ENCODE measurements at places on chromosomes 3 and 15.

DNA sequence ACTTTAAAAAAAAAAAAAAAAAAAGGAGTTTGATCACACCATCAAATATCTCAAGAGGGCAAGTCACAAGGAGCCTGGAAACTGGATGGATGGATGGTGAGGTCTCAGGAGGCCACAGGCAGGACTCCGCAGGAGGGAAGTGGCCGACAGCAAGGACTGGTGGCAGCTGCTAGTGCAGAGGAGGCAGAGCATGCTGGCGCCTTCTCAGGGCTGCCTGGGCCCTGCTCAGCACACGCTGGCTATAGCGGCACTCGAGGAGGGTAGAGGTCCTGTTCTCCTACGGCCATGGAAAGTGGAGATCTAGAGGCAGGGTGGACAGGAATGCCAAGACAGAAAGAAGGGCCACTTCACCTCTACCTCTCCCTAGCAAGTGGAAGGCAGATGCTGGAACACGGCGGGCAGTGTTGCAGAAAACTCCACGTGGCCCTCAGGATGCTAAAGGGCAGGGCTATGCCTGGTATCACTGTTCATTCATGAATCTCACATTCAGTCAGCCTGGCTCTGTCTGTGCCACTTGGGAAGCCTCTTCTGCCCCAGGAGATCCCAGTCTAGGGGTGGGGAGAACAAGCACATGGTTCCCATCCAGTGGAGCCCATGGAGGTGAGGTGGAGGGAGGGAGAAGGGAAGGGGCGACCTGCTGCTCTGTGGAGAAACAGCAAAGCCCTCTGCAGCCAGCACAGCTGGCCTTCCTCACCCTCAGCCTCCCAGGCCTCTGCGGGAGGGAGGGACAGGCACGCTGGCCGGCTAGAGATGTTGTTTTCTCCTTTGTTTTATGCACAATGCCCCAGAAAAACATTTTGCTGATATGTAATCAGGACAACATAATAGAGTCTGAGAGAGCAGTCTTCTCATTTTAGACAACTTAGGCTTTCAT lies 71.0 kb downstream of the OXNAD1 start:
- no peak for DNase-seq

- DNase-seq: no peak
Observed at GRCh38 chr3:68033867-68034266, 379.5 kb upstream of the SUCLG2 start.

- no peak for DNase-seq
Observed at GRCh38 chr3:4290272-4290893, 12.8 kb upstream of the SETMAR start.

DNA sequence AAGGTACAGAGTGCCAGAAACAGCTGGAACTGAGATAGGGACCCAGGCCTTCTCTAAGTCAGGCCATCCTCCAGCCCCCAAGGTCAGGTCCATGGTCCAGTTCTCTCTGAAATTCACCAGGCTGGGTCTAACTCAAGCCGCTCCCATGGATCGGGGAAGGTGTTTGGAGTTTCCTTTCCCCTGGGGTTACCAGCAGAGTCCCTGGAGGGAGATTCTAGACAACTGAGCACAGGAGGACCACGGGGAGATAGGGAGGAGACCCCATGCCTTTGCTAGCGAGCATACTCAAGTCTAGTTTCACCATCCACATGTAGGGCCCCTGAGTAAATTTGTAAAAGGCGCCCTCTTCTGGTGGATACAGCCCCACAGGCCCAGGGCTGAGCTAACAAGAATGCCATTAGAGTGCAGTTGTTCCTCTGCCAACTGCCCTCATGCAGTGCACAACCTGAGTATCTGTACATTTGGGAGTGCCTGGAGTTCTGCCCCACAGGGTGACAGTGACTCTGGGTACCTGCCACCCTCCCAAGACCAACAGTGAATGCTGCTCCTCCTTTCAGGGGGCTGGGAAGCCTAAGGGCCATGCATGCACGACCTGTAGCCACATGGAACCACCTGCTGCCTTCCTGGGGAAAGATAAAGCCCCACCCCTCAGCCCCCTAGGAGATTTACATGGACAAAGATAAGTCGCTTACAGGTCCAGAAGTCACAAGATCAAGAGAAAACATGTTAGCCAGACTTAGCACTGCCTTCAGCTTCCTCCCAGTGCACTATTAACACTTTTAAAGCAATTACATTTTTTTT lies 89.0 kb downstream of the IQSEC1 start:
- peak; percentile 26 for DNase-seq

GRCh38 chr3:65251375-65251774 lies 563.6 kb upstream of the ADAMTS9 start:
- DNase-seq: no peak

DNA sequence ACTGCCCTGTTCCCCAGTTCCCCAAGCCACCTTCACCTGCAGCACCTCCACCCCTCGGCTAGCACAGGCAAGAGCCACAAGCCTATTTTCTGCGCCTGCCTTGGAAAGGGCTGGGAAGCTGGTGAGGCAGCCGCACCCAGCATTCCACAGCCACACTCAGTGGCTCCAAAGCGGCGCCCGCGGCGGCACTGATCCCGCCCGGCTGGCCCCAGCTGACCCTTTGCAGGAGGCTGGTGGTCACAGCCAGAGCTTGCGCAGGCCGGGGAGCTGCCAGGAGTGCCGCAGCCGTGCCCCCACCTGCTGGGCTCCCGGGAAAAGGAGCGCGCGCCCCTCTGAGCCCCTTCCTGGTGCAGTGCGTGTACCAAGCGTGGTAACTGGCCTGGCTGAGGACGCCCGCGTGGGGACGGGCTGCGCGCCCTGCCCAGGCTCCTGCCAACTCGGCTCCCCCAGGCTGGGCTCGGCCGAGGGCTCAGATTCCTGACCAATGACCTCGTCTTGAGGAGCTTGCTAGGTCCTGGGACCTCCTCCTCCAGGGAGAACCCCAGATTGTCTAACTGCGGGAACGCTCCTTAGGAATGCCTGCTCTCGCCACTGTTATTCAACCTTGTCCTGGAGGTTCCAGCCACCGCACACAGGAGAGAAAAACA lies 13.3 kb downstream of the GRAMD2A start:
- DNase-seq: no peak

- no peak for DNase-seq
Observed at GRCh38 chr15:98914626-98915025, 93.0 kb downstream of the PGPEP1L start.

DNA sequence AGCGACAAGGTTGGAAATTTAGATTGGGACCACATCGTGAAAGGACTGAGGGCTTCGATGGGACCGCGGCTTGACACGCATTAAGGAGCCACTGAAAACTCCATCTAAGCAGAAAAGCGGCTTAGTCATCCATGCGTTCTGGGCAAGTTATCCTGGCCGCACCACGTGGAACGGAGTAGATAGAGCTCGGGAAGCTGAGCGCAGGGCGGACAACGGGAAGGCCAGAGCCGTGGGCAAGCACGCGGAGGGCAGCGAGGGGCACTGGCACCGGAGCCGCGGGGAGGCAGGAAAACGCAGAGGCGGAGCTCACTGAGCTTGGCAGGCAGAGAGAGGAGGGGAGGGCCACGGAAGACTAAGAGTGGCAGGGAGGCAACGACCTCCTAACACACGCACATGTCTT lies 61.3 kb upstream of the VGLL4 start:
- DNase-seq: no peak

- no peak for DNase-seq
Observed at GRCh38 chr15:28944696-28945300, 59.0 kb downstream of the APBA2 start.

DNA sequence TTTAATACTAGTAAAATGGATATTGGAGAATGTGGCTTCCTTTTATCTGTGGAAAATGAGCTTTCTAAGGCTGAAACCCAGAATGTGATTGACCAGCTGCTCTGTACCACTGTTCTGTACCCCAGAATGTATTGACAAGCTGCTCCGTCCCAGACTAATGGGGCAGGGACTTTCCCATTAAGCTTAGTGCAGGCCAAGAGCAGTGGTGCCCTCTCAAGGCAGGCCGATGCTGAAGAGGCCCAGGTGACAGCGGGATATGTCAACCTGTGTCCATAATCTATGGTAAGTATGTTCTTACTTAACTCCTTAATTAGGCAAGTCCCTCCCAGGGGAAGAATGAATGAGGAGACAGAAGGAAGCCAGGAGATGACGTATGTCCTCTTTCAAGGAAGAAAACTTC lies 31.1 kb downstream of the SGO1 start:
- DNase-seq: no peak

DNA sequence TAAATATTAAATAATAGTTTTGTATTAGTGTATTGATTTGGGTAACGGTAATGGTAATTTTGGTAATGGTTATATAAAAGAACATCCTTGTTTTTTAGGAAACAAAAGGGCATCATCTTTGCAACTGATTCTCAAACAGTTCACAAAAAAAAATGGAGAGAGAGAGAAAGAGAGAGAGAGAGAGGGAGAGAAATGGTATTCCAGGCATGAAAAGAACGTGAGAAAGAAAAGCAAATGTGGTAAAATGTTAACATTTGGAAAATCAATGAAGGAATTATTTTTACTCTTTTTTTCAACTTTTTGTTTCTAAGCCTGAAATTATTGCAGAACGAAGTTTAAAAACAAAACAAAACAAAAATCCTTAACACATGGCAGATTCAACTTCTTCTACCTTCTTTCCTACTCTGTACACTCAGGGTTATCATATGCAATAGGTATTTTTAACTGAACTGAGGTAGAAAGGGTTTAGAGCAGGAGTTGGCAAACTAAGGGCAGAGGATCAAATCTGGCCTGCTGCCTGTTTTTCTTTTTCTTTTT lies 2.2 kb upstream of the GLB1 start:
- DNase-seq: no peak

- no peak for DNase-seq
Observed at GRCh38 chr3:80439490-80439889, 671.7 kb upstream of the ROBO1 start.

DNA sequence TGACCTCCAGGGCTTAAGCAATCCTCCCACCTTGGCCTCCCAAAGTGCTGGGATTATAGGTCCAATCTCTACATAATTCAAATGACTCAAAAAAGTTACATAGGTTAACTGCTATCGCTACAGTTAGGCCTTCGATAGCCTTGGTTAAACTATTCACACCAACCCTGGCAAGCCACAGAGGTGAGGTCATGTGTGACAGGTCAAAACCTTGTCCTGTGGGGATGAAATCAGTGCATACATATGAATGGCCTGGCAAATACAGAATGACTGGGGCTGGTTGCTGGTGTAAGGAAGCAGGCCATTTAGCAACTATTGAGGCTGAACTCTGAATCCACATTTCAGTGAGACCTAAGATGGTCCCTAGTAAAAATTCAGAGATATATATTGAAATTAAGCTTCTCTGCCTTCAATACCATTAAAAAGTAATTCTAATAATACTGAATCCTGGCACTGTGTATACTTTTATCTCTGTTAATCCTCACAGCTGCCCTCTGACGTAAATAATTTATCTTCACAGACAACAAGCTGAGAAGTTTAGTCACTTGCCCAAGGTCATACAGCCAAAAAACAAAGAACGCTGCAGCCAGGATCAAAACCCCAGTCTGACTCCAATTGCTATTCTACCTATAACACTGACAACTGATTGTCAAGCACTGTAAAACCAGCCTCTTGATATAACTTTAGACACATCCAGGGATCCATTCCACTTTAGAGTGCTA lies 35.3 kb downstream of the MKRN2 start:
- no peak for DNase-seq

- no peak for DNase-seq
Observed at GRCh38 chr3:85303156-85303555, 344.4 kb downstream of the CADM2 start.

DNA sequence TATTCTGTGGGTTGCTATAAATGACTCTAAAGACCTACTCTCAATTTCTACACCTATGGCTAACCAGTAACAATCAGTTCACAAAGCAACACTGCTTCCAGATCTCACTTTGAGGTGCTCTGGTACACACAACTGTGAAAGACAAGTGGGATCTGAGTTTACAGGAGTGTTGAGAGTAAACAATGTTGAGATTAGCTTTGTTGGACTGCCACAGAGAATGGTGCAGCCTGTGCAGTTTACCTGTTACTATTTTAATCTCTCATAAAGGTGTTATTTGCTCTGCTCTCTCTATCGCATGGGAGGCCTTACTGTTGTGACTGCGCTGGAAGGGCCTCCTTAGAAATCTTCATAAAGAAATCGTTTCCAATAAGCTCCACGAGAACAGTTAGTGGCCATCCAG lies 112.0 kb downstream of the SOX2 start:
- no peak for DNase-seq

- DNase-seq: no peak
Observed at GRCh38 chr15:91491101-91491950, 362.2 kb upstream of the SLCO3A1 start.

- DNase-seq: no peak
Observed at GRCh38 chr3:32571192-32571485, 481 bp upstream of the DYNC1LI1 start.

GRCh38 chr15:89917442-89918101 lies 4.8 kb upstream of the ARPIN start:
- no peak for DNase-seq

GRCh38 chr3:121436641-121437040 lies 109.1 kb downstream of the POLQ start:
- no peak for DNase-seq

DNA sequence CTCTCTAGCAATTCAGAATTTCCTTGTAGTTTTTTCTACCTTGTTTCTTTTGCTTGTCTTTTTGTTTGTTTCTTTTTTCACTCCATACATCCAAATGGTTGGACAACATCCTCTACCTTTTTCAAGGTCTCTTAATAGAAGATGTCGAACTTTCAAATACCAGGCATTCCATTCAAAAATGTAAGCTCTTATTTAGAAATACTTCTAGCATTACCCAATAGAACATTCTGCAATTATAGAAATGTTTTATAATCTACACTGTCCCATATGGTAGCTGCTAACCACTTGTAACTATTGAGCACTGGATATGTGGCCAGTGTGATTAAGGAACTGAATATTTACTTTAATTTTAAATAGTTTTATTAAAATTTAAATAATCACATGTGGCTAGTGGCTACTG lies 196.2 kb upstream of the MRPL3 start:
- DNase-seq: no peak

DNA sequence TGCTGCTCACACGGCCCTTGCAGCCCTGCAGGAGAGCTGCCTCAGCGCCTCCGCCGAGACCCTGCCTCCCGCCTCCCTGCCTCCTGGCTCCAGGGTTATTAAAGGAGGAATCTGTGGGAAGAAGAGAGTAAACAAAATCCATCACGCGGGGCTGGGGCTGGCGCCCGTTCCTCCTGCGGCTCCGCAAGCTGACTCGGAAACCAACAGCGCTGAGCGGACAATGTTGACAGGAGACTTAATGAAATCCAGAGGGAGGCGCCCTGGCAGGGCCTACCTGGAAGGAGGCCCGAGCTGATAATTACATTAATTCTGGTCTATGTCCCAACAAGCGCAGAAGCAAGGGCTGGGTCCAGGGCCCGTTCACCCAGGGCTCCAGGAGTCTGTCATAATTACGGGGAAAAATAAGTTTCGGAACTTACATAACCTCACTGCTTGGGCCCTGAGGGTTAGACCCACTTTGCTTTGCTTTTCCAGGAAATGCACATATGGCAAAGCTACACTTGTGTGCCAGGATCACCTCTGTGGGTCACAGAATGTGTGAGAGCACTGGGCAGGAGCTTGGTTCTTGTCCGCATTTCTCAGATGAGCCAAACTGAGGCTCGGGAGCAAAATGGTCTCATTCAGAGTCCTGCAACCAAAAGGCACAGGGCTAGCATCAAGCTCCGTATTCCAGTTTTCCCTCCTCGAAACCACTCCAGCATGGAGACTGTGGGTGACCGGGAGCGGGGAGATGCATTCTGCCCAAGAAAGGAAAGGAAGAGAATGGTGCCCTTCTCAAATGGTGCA lies 43.8 kb upstream of the SLC6A6 start:
- DNase-seq: no peak

All from activated CD8-positive, alpha-beta memory T cell treated with anti-CD3 and anti-CD28 coated beads for 1 hour (primary cell).